BJ (cell line): ENCODE measurements at places on chromosomes 5 and 9. TPM values are rescaled to one million over a fixed set of nuclear protein-coding genes. Genes with fewer than 3 reads are reported as not detected.
A peak's percentile ranks its signal among the peaks of the same experiment; 100 is the strongest.

The CDC14B gene
- 12.1 and 13.9 TPM in 2 replicates for polyA plus RNA-seq

The RASEF gene
- polyA plus RNA-seq, result not detected in 2 replicates

DNA sequence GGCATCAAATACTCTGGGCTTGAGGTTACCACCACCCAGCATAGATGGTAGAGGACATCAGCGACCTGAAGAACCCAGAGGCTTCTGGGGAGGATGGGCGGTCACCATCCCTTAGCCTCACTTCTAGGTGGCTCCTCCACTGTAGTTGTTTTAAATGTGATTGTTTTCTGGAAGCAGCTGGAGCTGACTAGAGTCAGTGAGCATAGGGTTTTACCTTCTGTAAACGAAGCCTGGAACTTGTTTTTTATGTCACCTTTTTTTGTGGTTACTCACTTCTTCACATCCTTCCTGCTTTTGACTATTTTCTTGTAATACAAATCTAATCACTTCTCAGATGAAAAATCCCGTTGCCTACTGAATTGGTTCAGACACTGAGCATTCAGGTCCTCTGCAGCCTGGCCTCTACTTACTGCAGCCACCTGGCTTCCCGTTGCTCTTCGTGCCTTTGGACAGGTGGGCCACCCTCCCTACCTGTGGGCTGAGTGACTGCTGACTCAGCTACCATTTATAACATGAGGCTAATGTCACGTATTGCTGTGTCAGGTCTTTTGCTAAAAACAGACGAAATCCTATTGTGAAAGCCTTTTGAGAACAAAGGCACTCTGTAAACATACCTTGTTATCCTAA is 167.8 kb downstream of the MAN2A1 start:
- no peak for DNase-seq

GRCh38 chr5:53240661-53241060 is 131.1 kb upstream of the MOCS2 start:
- DNase-seq, result no peak

DNA sequence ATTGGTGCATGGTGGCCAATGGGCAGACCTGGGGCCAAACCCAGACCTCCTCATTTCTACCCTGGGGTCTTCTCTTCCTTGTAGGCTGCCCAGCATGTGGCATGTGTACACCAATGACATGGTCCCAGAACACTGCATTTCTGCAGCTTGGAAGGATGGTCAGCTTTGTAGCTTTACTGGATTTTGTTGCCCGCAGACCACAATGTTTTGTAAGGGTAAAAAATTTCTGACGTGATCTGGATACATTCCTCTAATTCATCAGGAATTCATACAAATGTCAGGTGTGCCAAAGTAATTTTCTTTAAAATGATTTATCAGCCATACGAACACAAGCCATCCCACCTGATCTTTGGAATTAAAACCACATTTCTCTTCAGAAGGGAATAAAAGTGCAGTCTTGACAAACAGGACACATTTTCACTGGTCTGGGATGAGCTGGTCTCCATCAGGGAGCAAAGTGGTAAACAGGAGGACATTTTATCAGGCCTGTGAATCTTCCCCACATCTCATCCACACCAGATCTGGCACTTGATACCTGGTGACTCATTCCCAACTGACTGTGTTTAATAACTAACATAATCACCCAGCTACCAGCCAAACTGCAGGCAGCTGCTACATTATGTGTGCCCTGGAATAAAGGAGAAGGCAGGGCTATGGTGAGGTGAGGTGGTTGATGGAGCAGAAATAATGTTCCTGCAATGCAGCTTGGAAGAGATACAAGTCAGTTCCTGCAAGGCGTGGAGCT is 103.9 kb downstream of the SPOCK1 start:
- DNase-seq, result peak; percentile 23

- DNase-seq, result no peak
These were observed 3.2 kb downstream of the TEX48 start for GRCh38 chr9:114678795-114679194.

DNA sequence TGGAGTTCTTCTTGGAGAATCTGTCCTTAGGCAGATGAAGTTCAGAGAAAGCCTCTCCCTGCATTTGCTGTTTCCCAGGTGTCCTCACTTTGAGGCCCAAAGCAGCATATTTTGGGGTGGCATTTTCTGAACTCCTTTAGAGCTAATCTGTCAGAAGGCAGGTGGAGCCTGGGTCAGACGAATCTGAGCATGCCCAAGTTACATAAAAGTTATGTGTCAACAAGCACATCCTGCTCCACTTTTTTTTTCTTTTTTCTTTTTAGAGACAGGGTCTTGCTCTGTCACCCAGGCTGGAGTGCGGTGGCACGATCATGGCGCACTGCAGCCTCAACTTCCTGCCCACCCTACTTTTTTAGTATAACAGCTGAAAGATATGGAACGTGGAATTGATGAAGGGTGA is 41.3 kb upstream of the HSPA9 start:
- no peak for DNase-seq
